ENCODE measurements at places on chromosomes 4 and X.

DNA sequence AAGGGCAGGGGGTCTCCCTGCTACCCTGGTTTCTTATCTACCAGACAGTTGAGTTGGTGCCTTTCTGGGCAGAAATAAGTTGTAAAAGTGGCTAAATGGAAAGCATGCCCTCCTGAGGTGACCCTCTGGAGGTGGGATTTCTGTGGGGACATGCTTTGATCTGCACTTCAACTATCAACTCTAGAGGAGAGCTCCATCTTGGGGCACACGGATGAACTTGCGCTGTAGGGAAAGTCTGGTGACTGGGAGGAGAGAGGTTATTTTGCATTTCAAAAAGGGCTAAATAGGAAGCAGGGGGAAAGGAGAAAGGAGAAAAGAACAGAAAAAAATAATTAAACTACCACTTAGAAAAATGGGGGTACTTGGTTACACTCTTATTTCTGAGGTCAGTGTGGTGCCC, 12.7 kb upstream of the RHOXF2B start:
- no peak for DNase-seq

GRCh38 chr4:55507612-55508011, 39.1 kb downstream of the CLOCK start:
- no peak for DNase-seq

GRCh38 chr4:85419103-85419502, 55.8 kb upstream of the ARHGAP24 start:
- DNase-seq: no peak

DNA sequence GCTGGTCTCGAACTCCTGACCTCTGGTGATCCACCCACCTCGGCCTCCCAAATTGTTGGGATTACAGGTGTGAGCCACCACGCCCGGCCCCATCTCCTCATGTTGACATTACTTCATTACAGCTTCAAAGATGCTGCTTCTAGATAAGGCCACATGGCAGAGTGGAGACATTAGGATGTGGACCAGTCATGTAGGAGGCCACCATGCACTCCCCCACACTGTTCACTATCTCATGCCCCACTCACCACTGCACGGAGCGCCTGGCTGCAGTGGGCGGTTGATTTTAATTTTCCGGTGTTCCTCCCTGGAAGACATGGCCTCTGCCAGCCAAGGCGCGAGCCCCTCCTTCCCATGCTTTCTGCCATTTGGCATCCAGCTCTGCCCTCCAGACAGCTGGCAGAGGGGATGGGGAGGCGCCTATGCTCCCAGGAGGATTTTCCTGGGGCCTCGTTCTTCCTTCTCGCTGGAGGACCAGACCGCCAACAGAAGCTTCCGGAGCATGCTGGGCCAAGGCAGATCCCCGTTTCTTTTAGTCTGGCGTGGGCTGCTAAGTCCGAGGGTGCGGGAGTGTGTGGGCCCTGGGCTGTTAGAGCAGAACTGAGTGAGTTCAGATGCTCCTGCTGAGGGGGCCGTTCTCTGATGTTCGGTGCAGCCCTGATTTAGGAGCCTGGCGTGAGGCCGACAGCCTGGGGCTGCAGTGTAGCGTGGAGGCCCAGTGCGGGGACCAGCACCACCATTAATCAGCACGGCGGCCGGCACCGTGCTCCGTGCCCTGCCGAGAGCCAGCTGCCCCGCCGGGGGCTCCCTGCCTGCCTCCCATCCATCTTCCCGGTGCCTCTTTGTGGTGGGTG, 93.1 kb downstream of the SORCS2 start:
- DNase-seq: no peak

DNA sequence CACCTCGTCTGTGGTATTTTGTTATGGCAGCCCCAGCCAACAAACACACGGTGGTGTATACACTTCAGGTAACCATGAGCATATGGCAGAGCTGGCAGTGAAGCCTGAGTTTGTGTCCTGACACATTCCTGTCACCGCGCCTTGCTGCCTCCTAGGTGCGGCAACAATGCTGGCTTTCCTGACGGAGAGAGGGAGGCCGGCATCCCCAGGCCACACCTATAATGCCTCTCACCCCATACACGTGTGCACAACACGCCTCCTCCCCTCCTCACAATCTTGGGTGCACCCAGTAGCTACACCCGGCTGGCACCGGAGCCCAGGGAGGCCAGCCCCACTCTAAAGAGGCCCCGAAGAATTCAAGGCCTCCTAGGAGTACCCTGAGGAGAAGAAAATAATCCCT, 158.5 kb downstream of the NSUN7 start:
- no peak for DNase-seq

DNA sequence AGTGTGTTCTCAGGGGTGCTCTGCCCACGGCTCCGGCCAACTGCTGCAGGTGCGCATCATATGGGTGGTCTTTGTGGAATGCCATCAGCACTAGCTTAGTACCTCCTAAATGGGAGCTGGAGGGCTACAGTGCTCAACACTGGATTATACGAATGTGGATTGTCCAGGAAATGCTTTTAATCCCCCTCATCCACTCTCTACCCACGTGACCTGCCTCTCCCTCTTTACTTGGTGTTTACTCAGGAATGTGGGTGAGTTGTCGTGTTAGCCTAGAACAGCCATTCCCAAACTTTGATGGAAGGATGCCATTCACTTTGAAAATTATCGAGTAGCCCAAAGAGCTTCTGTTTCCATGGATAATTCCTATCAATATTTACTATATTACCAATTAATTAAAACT, 150.8 kb downstream of the PTTG2 start:
- no peak for DNase-seq
